ENCODE measurements at places on chromosomes 6 and 20. TPM values are rescaled to one million over a fixed set of nuclear protein-coding genes. Genes with fewer than 3 reads are reported as not detected.

DNA sequence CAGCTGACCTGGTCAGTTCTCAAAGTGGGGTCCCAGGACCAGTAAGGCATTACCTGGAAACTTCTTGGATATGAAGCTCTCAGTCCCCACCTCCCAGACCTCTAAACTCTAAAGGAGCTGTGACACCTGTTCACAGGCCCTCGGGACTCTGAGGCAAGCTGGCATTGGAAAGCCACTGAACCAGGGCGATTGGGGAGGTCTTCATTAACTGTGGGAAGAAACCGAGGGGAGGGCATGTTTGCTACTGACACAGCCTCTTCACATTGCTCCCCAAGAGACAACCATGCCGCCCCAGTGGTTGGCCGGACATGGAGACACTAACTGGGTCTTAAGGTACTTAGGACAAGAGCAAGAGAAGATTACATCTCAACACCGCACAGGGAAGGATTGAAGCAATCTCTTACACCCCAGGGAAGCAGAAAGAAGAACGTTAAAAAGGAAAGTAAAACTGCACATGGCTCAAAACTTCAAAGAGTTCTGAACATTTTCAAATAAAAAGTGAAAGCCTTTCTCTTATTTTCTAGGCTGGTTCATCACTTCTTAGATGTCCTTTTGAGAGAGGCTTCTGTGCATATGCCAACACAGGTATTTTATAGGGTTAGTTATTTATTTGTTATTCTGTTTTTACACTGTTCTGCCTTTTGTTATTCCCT is 210.0 kb upstream of the CST7 start:
- H3K4me3 ChIP-seq, result no peak overlapping the region
- H3K27me3 ChIP-seq, result no peaks in the 10 kb centered on the region
- no peaks in the 10 kb centered on the region for H3K4me1 ChIP-seq
- no peaks in the 10 kb centered on the region for H3K36me3 ChIP-seq

- H3K27me3 ChIP-seq, result no peaks in the 10 kb centered on the region
- no peak overlapping the region for H3K27ac ChIP-seq
- H3K4me1 ChIP-seq, result no peaks in the 10 kb centered on the region
- H3K4me3 ChIP-seq, result no peak overlapping the region
- no peaks in the 10 kb centered on the region for H3K36me3 ChIP-seq
- DNase-seq, result no peak
Observed at GRCh38 chr6:138485005-138485545, 14.2 kb downstream of the NHSL1 start.

DNA sequence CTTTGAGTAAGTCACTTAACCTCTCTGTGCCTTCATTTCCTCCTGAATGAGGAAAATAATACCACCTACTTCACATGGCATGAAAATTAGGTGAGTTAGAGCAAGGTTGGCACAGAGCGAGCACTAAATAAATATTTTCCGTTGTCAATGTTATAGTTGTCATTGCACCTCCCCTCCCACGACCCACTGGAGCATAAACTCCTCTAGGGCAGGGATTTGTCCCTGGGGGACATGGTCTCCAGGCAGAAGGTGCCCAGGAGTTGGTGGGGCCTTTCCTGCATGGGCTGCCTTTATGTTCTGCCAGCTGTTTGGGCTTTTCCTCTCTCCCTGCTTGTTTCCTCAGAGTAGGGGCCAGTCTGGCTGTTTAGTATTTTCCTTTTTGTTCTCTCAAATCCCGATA is 1.3 kb upstream of the ANGPT4 start:
- H3K4me1 ChIP-seq, result no peaks in the 10 kb centered on the region
- no peak overlapping the region for H3K27ac ChIP-seq
- H3K27me3 ChIP-seq, result no peaks in the 10 kb centered on the region
- H3K4me3 ChIP-seq, result no peak overlapping the region
- H3K36me3 ChIP-seq, result no peaks in the 10 kb centered on the region

GRCh38 chr6:110622912-110623578 is 146.6 kb upstream of the SLC22A16 start:
- H3K4me1 ChIP-seq, result peaks cover 9% of the 10 kb centered on the region
- H3K27me3 ChIP-seq, result no peaks in the 10 kb centered on the region
- H3K27ac ChIP-seq, result no peak overlapping the region
- no peak for DNase-seq
- H3K4me3 ChIP-seq, result no peak overlapping the region

DNA sequence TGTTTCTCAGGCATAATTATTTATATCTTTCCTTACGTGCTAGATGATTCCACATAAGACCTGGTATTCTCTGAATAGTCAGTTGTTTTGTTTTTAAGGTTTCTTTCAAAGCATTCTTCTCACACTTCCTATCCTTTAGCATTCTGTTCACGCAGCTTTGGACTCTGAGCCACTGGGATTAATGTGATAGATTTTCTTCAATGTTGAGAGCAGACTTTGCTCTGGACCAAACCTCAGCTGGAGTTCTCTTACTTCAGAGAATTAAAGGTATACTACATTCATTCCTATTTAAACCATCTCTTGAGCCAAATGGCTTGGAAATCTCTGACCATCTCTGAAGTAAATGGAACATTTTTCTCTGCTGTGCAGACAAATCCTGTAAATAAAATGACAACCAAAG is 70.7 kb upstream of the TRAF3IP2 start:
- H3K27me3 ChIP-seq, result no peaks in the 10 kb centered on the region
- H3K27ac ChIP-seq, result no peak overlapping the region
- DNase-seq, result peak; percentile 5

GRCh38 chr6:21142741-21143140 is 450.8 kb upstream of the SOX4 start:
- no peaks in the 10 kb centered on the region for H3K36me3 ChIP-seq
- peak overlapping the region; percentile 13 for H3K27ac ChIP-seq
- H3K27me3 ChIP-seq, result no peaks in the 10 kb centered on the region
- DNase-seq, result no peak
- no peak overlapping the region for H3K4me3 ChIP-seq

- no peaks in the 10 kb centered on the region for H3K36me3 ChIP-seq
- H3K4me1 ChIP-seq, result peaks cover 22% of the 10 kb centered on the region
- H3K27me3 ChIP-seq, result no peaks in the 10 kb centered on the region
- DNase-seq, result peak; percentile 44
- no peak overlapping the region for H3K27ac ChIP-seq
- no peak overlapping the region for H3K4me3 ChIP-seq
Observed at GRCh38 chr6:15480525-15480924, 182.3 kb downstream of the DTNBP1 start.

GRCh38 chr6:117781550-117781949 is 106.3 kb downstream of the NUS1 start:
- no peaks in the 10 kb centered on the region for H3K36me3 ChIP-seq
- no peaks in the 10 kb centered on the region for H3K27me3 ChIP-seq
- no peak overlapping the region for H3K4me3 ChIP-seq
- H3K4me1 ChIP-seq, result no peaks in the 10 kb centered on the region

DNA sequence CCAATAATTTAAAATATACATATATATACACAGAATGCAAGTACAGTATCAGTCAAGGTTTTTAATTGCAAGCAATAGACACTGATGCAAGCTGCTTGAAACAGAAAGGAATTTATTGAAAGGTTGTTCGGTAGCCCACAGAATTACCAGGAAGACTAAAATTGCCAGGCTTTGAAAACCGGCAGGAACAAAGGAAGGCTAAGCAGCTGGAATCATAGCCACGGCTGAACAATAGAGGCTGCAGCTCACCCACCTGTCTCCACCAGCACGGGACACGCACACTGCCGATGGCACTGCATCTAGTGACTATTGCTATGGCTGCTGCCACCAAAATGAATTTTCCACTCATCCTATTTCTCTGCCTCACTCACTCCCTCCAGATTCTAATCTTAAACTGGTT is 22.0 kb upstream of the L3MBTL3 start:
- no peaks in the 10 kb centered on the region for H3K27me3 ChIP-seq
- no peaks in the 10 kb centered on the region for H3K36me3 ChIP-seq
- DNase-seq, result no peak

DNA sequence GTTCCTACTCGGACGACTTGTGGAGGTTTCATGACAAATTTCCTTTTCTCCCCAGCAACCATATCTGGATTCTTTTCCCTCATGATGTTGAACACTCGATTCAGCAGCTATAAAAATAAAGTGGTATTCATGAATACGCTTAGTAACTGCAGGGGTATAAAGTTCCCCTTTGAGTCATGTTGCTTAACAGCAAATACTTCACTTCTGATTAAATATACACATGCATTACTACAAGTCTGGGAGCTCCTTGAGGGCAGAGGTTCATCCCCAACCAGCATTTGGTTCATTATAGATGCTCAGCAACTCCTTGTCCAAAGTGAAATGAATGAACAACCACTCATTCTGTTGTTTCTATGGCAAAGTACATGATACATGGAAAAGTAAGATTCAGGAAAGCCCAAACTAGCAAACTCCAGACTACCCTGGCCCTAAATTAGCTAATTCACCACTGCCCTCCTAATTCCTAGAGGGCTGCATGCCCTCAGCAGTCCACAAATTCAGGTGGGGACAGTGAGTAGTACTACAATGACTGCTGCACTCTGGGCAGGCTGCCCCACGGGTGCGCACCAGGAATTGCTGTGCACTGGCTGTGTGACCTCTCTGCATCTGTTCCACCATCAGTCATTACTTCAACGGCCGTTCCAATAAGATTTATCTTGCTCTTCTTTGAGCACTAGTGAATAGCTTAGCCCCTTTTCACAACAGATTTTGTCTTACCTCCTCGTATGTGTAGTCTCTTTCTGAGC is 15.2 kb downstream of the EIF2S2 start:
- no peak overlapping the region for H3K4me3 ChIP-seq
- no peak overlapping the region for H3K27ac ChIP-seq
- no peak for DNase-seq
- H3K4me1 ChIP-seq, result no peaks in the 10 kb centered on the region
- no peaks in the 10 kb centered on the region for H3K36me3 ChIP-seq

GRCh38 chr6:79613912-79614311 is 17.2 kb upstream of the SH3BGRL2 start:
- H3K27me3 ChIP-seq, result no peaks in the 10 kb centered on the region
- H3K4me1 ChIP-seq, result no peaks in the 10 kb centered on the region
- H3K27ac ChIP-seq, result no peak overlapping the region
- H3K4me3 ChIP-seq, result no peak overlapping the region
- no peaks in the 10 kb centered on the region for H3K36me3 ChIP-seq

GRCh38 chr6:27178407-27178730 is 69.1 kb upstream of the PRSS16 start:
- peak overlapping the region; percentile 74 for H3K27ac ChIP-seq
- no peak for DNase-seq
- H3K4me1 ChIP-seq, result no peaks in the 10 kb centered on the region
- peak overlapping the region; percentile 59 for H3K4me3 ChIP-seq
- no peaks in the 10 kb centered on the region for H3K27me3 ChIP-seq
- no peaks in the 10 kb centered on the region for H3K36me3 ChIP-seq

DNA sequence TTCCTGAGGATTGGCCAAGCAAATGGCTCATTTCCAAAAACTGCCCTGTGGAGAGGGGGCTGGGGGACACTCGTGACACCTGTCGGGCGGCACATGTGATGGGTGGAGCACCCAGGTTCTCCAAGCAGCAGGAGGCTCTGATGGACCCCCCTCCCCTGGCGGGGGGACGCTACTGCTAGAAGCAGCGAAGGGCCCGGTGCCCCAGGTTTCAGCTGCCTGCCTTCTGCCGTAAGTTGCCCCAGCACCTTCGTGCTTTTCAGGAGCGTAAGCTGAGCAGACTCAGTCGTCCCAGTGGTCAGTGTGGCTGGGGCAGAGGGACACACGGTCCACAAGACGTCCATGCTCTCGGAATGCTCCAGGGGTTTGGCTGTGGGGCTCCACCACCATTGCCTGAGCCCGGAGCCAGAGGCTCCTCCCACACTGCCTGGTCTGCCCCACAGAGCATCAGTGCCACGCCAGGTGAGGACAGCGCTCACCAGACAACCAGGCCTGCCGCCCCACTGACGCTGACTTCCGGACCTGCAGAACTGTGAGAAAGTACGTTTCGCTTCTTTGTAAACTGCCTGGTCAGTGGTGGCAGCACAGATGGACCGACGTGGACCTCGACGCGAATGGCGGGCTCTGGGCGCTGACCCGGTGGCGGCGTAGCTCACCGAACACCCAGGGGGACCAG is 4.1 kb upstream of the ADRM1 start:
- no peak for DNase-seq
- H3K4me3 ChIP-seq, result no peak overlapping the region
- no peaks in the 10 kb centered on the region for H3K36me3 ChIP-seq

- peak overlapping the region; percentile 89 for H3K4me3 ChIP-seq
- no peak for DNase-seq
- H3K27ac ChIP-seq, result peak overlapping the region; percentile 95
- H3K36me3 ChIP-seq, result no peaks in the 10 kb centered on the region
- H3K27me3 ChIP-seq, result no peaks in the 10 kb centered on the region
Observed at GRCh38 chr6:30741063-30741779, 1.3 kb downstream of the FLOT1 start.

DNA sequence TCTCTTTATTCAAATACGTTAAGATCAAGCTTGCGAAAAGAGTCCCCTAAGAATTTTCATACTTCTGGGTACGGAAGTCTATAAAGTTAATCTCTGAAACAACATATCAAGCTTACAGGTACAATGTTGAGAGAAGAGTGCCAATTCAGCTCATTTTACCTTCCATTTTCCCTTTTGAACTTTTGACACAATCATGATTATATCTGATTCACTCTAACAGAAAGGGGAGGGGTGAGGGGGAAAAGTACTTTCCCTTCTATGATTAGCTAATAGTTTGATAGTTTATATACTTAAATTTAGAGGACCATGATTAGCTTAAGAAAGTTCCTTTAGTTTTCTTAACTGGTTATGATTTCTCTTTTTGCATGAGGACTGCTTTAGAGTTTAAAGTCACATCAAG is 33.5 kb downstream of the SNX3 start:
- no peak for DNase-seq
- H3K27ac ChIP-seq, result no peak overlapping the region

- H3K4me3 ChIP-seq, result peak overlapping the region; percentile 72
- H3K27me3 ChIP-seq, result no peaks in the 10 kb centered on the region
- H3K4me1 ChIP-seq, result peaks cover 26% of the 10 kb centered on the region
- H3K27ac ChIP-seq, result peak overlapping the region; percentile 96
- no peaks in the 10 kb centered on the region for H3K36me3 ChIP-seq
Observed at GRCh38 chr6:12007887-12008286, 4.2 kb upstream of the HIVEP1 start.

DNA sequence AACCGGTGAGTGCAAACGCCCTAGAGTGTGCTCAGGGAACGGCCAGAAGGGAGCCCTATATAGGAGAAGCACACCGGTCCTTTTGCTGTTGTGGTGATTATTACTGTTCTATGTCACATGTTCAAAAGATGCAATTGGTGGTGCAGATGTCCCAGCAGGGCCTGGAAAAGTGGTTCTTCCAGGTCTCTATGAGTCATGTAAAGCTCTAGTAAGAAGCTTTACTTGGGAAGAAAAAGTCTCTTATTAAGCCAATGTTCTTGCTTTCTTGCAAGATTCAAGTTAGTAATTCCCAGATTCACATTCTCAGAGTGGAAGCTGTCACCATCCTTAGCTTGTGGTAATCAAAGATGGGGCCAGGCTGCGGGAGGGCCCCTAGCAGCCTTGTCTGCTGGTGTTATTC is 23.3 kb downstream of the EDN3 start:
- DNase-seq, result no peak
- H3K27ac ChIP-seq, result no peak overlapping the region
- no peaks in the 10 kb centered on the region for H3K36me3 ChIP-seq
- no peak overlapping the region for H3K4me3 ChIP-seq
- peaks cover 20% of the 10 kb centered on the region for H3K4me1 ChIP-seq

MRAP2 gene
- 4.2 TPM for total RNA-seq

XKR7 gene
- not detected for total RNA-seq

FOXQ1 gene
- total RNA-seq, result 6.4 TPM

KCNK16 gene
- not detected for total RNA-seq

ZSCAN23 gene
- 0.98 TPM for total RNA-seq

RBM24 gene
- total RNA-seq, result 2.7 TPM

EPB41L1 gene
- total RNA-seq, result 54.8 TPM

SLC17A3 gene
- not detected for total RNA-seq

ASIP gene
- total RNA-seq, result not detected
